ENCODE measurements at places on chromosomes 13 and 19.

DNA sequence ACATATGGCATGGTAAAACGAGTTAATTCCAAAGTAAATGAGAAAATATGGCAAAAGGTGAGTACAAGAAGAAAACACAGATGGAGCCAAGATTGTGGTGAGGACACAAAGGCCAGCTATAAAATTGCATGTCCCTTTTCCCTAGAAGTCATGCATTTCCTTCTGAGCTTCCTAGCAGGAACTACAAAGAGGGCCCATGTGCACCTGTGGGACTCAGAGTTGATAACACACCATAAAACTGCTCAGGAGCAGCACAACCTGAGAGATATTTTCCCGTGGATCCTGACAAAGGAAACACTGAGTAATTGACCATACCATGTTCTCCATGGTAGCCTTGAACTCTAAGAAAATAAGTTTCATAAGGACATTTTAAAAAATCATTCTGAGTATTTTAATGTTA is 228.3 kb downstream of the DLEU7 start:
- DNase-seq = no peak

DNA sequence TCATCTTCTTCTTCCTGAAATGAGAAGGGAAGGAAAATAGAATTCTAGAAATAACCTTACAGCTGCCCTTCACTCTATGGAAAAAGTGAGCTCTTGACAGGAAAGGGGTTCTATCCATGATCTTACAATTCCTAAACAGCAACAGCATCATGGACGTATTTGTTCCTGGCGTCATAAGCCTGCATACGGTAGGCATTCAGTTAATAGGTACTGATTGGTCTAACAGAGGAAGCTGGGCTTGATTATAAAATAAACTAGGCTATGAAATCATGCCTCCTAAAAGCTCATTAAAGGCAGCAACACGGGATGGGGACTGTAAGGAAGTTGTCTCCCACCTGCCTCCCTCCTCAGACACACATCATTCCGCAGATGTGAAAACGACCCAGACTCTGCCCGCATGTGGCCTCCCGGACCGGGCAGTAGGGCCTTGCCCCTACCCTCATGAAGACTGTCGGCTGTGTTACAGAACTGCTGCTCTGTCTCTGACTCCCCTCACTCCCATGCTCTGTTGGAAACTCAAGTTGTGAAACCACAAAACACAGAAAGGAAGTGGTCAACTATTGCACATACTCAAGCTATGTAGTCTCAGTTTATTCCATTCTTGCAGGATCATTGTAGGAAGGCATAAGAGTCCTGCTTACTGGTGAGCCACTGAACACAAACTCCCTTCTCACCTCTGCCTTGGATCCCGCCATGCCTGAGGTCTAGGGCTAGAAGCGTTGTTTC is 129.8 kb downstream of the DLEU7 start:
- no peak for DNase-seq

DNA sequence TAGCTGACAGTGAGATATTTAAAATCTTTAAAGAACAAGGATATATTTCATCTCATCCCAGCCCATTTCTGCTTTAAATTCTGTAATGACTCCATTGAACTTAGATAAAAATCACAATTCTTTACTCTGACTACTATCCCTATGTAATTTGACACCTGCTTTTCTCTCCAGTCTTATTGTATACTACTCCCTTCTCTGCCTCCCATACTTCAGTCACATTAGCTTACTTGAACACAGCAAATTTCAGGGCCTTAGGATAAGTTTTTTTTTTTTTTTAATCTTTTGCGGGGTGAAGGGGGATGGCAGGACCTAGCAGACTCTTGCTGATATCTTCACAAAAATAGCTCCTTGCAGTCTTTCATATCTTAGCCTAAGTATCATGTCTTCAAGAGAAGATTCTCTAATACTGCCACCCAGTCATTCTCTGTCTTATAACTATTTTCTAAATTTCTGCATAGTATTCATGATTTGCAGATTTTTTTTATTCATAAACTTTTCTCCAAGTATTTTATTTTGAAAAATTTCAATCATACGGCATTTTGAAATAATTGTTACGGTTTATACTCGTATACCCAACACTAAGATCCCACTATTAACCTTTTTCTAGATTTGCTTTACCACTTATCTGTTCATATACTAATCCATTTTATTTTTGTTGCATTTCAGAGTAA is 151.4 kb downstream of the PCCA start:
- no peak for DNase-seq

DNA sequence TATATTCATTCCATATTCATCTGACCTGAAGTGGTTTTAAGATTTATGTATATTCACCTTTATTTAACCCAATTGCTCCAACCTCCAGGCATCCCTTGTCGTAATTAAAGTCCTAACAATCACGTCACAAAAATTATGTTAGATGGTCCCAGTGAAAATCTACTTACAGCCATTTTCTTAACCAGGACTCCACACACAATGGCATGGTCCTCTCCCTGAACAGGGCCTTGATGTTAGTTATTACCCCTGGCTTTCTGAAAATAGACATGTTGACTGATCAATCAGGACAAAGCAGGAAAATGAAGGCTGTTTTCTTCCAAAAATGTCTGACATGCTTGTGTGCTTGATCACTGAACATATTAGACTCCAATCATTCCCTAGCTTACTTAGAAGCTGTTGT is 542.7 kb upstream of the SLITRK5 start:
- DNase-seq = no peak

GRCh38 chr19:30718707-30719106 is 346.5 kb downstream of the ZNF536 start:
- no peak for DNase-seq

DNA sequence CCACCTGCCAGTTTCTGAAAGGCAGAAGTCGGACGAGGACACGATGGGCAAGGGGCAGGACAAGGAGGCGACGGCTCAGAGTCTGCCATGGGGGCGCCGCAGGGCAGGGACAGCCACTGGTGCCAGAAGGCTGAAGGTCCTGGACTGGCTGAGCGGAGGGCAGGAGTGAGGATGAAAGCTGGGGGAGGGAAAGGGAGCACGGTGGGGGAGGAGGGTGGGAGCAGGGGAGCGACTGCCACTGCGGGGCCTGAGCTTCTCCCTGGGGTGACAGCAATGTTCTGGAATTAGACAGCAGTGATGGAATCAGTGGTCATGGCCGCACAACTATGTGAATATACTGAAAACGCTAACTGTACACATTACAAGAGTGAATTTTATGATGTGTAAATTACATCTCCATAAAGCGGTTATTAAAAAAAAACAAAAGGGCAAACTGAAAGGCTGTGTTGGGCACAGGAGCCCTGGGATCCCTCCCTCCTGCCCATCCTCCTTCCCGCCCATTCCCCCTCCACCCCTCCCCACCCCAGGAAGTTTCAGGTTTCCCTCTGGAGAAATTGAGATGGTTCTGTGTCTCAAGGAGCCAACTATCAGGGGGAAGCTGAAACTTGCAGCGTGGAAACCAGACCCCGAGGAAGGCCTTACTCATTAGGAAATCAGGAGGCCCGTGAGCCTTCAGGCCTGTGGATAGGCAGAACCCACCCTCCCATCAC is 15.9 kb downstream of the MLLT1 start:
- no peak for DNase-seq

GRCh38 chr13:32448972-32449371 is 21.0 kb upstream of the N4BP2L1 start:
- DNase-seq = no peak

DNA sequence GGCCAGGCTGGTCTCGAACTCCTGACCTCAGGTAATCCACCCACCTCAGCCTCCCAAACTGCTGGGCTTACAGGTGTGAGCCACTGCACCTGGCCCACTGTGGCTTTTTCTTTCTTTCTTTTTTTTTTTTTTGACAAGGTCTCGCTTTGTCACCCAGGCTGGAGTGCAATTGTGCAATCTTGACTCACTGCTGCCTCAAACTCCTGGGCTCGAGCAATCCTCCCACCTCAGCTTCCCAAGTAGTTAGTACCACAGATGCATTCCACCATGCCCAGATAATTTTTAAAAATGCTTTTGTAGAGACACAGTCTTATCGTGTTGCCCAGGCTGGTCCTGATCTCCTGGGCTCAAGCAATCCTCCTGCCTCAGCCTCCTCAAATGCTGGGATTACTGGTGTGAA is 12.1 kb upstream of the FCGBP start:
- DNase-seq = no peak

DNA sequence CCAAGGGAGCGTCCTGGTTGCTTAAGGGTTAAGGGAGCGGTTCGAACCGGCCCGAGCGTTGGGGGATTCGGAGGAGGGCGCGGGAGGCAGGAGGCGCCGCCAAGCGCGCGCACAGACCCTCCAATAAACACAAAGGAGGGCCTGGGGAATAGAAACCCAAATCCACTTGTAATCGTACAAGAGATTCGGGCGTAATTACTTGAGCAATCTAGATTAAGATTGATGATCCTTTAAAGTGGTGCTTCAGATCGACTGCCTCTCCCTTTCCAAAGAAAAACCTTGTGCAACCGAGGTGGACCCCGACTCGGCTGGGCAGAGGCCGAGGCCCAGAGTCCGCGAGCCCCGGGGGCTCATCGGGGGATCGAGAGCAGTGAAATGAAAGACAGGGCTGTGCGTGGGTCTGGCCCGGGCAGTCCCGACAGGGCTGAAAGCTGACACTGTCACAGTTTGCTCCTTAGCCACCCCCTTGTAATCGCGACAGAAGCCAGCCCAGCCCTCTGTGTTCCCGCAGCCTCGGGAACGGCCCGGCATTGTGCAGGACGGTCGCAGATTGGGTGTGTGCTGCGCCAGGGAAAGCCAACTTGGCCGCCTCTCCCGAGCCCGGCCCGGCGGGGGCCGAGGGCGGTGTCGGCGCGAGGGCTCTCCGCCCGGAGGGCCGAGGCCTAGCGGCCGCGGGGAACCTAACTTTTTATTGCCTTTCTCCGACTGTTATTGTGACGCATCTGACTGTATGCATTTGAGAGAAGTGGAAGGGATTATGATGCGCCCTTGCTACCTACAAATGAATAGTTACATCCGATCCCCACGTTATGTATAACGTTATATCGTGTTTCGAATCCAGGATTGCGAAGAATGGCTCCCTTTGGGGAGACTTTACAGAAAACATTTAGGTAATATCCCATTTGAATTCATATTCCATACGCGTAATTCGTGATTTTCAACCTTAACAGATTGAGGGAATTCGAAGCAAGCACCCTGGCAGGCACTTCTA is 5.5 kb downstream of the MAB21L1 start:
- DNase-seq = peak; percentile 89

GRCh38 chr13:22012686-22013085 is 341.8 kb downstream of the FGF9 start:
- DNase-seq = no peak

DNA sequence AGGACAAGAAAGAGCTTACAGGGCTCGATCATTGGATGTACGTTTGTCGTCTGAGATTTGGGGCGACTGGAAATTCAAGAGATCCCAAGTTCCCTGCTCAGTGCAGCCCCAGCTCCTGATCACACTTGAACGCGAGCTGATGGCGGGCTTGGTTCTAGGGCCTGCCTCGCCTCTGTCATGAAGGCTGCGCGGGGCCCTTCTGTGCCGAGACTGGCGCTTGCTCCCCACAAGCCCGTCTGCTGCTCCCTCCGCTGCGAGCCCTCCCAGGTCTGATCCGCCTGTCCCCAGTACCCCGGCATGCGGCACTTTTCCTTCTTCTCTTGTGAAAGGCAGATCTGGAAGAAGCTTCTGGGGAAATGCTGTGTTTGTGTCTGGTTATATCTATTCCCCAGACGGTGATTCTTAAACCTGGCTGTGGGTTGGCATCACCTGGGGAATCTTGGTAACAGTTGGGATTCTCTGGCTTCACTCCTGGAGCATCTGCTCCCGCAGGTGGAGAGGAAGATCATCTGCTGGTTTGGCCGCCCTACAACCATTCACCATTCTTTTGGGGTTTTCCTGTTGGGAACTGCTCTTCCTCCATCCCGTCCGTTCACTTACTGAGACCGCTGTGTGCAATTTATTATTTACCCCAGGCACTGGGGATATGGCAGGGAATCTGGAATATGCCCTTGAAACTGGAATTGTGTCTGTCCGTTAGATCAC is 43.6 kb downstream of the SIPA1L3 start:
- DNase-seq = no peak

- no peak for DNase-seq
Observed at GRCh38 chr13:93418398-93418797, 191.8 kb downstream of the GPC6 start.

- no peak for DNase-seq
Observed at GRCh38 chr19:5628919-5629481, 6.1 kb downstream of the SAFB start.

- peak; percentile 18 for DNase-seq
Observed at GRCh38 chr19:5696196-5697021, 6.3 kb downstream of the RPL36 start.

DNA sequence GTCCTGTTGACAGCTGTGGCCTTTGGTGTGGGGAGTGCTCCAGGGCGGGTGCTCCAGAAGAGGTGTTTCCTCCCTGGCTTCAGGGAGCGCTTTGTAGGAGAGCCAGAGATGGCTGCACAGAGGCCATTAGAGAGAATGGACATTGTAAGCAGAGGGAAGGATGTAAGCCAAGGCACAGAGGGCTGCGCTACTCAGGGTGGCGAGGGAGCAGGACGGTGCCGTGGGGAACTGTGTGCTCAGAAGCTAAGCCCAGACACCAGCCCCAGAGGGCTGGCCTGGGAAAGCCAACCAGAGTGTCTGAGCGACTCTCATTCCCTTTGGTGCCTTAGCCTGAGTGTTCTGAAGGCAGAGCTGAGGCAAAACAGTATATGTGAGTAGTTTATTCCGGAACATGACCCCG is 92.2 kb downstream of the TSHZ3 start:
- no peak for DNase-seq
